Stimulated activated CD4-positive, alpha-beta T cell treated with anti-CD3 and anti-CD28 coated beads, TNF-alpha, amount 100 ng/mL, for 4 hours (primary cell): ENCODE measurements at places on chromosomes 12 and 14.

DNA sequence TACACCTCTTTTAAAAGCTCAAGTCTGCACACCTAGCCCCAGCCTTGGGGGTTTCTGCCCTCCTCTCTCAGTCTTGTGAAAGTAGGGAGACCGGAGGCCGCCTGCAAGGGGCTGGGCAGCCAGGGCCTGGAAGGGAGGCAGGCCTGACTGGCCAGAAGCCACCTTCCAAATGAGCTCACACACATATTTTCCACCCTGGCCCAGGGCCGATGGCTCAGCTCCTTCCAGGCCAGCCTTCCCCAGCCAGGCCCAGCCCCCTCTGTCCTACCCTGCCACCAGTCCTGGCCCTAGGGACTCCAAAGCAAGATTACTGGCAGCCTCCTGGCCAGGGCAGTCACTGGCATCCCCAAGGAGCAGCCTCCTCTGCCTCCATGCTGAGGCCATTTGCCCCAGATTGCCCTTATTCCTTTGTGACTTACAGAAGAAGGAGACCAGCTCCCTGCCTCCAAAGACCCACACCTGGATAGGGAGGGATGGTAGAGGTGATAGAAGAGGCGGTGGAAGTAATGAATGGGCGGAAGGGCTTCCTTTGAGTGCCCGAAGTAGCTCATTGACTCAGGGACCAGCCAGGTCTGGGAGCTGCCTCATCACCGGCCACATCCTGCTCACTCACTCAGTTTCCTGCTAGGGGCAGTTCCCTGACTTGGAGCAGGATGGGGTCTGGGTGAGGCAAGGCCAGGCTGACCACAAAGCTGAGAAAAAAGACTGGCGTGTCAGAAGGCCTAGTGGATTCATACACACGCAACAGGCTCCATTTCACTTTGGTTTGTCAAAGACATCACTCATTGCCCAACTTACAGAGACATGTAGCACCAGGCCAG is 14.8 kb downstream of the MMP14 start:
- DNase-seq = no peak

GRCh38 chr12:110971189-110971920 is 51.0 kb upstream of the MYL2 start:
- DNase-seq = no peak

- DNase-seq = no peak
These were observed 135.2 kb upstream of the C14orf180 start for GRCh38 chr14:104444159-104445030.

DNA sequence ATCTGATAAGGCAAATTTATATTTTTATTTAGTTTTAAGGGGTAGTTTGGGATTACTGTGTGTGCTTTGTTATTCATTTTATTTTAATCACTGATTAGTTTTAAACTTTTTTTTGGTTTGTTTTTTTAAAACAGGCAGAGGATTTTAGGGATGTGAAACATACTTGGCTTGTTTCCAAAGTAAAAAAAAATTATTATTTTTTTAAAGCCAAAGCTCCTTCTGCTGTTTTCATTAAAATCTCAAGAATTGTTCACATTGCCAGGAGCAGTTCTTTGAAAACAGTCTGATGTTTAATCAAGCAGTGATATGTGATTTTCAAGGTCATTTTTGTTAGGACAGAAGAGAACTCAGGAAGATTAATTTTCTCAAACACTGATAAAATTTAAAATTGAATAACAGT is 11.2 kb downstream of the TTC8 start:
- DNase-seq = no peak

DNA sequence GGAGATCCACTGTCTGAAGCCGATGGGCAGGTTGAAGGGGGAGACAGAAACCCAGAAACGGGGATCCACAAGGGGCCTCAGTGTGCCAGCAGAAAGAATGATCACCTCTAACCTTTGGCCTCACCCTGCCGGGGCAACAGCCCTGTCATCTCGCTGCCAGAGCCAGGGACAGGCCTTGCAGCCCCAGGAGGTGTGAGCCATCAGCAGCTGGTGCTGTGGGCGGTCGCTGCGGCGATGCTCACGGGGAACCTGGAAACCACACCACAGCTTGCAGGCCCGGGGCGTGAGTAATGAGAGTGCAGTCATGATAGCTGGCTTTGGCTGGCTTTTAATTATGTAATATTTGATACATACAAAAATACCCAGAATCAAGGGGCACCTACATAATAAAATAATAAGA is 4.7 kb upstream of the TTC7B start:
- peak; percentile 37 for DNase-seq

DNA sequence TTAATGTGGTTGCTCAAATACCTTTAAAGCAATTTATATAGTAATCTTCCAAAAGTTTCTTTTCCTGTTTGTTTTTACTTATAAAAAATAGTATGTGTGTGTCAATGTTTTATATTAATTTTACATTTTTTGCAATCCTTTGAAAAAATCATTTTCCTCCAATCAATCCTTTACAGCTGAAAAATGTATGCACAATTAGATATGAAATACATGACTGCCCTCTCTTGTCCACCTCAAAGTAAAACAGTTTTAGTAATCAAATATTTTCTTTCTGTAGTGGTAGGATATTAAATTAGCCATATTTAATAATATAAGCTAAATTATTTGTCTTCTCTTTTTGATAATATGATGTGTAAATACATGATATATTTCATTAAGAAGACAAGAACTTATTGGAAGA is 269.9 kb downstream of the ADAMTS20 start:
- no peak for DNase-seq

- no peak for DNase-seq
These were observed 250.4 kb downstream of the CHST11 start for GRCh38 chr12:104707194-104707593.

- DNase-seq = no peak
These were observed 11.3 kb downstream of the PPFIBP1 start for GRCh38 chr12:27535318-27535717.

DNA sequence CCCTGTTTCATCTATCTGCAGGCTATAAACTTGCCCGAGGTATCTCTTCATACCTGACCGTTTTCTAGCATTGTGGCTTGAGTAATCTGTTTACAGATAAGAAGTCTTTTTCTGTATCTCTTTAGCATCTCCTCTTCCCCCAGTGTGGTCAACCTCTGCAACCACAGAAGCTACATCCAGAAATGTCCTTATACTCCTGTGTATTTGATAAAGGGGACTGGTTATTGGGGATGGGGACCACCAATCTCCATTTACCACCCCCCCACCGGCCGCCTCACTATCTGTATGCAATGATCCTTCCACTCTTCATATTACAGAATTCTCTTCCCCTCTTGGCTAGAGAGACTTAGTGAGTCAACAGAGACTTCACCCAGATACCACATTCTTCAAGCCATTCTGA is 3.4 kb upstream of the RPAP3 start:
- DNase-seq = no peak

DNA sequence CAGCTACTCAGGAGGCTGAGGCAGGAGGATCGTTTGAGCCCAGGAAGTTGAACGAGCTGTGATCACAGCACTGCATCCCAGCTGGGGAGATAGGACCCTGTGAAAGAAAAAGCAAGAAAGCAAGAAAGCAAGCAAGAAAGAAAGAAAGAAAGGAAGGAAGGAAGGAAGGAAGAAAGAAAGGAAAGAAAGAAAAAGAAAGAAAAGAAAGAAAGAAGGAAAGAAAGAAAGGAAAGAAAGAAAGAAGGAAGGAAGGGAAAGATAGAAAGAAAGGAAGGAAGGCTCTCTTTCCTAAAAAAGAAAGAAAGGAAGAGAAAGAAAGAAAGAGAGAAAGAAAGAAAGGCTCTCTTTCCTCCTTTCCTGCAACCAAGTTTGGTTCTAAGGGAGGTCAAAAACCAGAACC is 380.3 kb downstream of the PCNX1 start:
- no peak for DNase-seq

- DNase-seq = no peak
These were observed 12.3 kb downstream of the METTL3 start for GRCh38 chr14:21498540-21499526.

GRCh38 chr12:26017484-26018211 is 59.2 kb downstream of the RASSF8 start:
- no peak for DNase-seq

DNA sequence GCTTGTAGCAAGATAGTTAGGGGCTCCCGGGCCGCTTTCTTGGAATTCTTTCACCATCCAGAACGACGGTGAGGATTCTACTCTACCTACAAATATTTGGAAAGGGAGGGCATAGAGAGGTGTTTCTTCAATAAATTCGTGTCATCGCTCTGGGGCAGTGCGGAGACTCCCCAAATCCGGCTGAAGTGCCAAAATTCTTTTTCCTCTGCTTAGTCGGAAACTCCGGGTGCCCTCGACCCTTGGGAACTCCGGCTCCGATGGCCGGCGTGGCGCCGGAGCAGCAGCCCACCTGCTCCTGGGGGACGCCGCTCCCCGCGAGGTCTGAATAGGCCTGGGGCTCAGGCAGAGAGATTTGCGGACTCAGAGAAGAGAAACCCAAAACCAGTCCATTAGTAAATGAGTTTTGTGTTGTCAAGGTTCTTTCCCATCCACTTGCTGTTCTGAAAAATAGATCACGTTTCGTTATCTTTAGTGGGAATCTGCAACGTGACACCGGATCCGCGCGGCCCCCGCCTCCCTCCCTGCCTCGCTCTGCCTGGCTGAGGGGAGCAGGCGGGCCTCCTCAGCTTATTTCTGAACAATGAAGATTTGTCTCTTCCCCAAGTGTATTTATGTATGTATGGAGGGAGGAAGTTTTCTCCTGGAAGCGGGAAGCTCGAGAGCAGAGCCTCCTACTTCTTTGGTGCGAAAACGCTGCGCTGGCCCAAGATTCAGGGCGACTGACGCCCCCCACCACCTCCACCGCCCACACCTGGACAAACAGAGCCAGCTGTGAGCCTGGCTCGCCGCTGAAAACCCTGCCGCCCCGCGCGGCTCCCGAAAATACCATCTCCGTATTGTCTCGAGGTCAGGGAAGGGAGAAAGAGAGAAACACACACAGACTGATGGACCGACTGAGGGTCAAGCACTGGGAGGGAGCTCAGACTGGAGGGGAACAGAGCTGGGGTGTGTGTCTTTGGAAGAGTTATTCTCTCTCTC is 3.7 kb upstream of the SIX1 start:
- DNase-seq = no peak

- DNase-seq = no peak
These were observed 26.4 kb upstream of the MED13L start for GRCh38 chr12:116303929-116304328.

DNA sequence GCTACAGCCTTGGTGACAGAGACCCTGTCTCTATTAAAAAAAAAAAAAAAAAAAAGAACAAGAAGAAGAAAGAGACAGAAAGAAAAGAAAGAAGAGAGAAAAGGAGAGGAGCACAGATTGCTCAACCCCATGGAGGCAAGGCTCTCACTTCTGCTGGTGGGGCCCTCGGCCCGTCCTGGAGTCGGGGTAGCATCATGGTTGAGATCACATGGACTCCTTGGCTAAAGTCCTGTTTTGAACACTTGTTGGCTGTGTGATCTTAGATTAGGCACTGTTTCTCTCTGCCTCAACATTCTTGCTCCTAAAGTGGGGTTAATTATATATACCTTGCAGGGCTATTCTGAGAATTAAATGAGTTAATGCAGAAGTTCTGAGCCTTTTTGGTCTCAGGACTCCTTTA is 207.7 kb downstream of the CACNA1C start:
- DNase-seq = no peak

DNA sequence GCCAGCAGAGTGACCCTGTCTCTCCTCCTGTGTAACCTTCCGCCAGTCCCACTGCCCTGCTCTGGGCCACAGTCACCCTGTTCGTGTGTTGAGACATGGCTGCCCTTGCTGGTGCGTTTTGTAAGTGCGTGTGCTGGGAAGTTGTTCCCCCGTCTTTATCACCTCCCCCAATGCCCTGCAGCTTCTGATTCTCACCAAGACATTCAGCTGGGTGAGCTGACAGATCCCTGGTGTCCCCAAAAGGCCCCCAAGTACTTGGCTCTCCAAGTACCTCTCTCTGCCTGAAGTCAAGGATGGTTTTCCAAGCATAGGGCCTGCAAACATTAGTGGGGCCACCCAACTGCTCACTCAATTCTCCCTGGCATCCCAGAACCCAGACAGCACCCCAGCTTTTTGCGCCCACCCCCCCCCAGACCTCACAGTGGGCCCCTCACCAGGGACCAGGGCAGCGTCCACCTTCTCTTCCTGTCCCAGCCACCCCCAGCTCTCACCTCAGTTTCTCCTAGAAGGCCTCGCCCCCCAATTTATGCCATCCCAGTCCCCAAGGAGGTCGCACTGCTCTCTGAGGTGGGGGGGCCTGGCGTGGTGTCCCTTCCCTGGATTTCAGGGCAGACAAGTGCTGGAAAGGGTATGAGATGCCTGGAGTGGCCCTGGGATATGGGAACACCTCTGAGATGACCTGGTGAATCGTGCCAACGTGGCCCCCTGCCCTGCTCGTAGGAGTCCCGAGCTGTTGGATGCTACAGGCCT is 51.8 kb upstream of the EML1 start:
- no peak for DNase-seq

GRCh38 chr14:22039938-22040780 is 366.5 kb upstream of the OR4E1 start:
- no peak for DNase-seq

DNA sequence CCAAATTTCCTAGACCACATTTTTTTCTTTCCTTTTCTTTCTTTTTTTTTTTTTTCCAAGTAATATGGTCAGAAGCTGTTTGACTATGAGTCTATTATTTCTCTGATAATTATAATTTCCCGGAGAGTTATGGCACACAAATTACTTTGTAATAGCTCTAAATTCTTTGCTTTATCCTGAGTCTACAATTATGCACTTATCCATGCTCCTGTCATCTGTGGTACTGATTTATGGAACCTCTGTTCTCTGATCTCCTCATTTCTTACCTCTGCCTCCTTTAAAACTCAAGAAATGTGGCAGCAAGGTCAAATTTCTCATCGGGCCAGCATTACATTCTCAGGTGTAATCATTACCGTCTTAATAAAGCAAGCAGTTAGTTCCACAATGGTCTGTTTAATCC is 282.1 kb downstream of the PAWR start:
- DNase-seq = no peak

- DNase-seq = no peak
These were observed 71.0 kb downstream of the TRAFD1 start for GRCh38 chr12:112196196-112196875.

DNA sequence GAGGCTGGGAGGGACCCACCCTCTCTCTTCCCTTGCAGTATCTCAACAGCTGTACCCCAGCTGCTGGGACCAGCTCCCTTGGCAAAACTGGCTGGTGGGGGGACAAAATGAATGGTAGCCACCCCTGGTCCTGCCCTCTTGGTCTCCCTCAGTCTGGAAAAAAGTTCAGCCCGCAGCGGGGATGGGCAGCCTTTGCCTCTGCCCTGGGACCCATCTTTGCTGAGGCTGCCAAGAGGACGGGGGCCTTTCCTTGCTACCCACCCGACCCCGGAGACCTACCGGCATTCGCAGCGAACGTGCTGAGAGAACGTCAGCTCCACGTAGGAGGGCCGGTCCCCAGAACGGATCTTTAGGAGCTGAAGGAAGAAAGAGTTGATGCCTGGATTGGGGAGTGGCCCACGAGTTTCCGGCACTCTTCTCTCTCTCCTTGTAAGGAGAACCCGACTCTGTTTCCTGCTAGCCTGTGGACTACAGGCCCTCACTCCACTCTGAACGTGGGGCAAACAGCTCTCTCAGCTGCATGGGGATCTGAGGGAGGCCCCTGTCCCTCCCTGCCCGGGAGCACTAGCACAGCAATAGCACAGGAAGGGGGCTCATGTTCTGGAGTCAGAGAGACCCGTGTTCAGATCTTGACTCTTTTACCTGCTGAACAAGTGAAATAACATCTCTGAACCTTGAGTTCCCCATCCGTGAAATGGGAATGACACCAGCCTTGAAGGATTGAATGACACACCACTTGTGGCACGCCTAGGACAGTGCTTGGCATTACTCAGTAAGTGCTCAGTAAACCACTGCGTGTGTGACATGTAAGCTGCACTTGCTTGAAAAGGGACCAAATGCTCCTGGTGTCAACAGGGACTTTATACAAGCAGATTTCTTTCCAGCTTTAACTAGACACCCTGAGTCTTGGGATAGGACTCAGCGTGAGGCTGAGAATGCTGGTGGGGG is 6.9 kb downstream of the PGF start:
- no peak for DNase-seq
